Fibroblast of skin of left biceps (primary cell): ENCODE measurements at places on chromosomes 16 and 17.
A peak's percentile ranks its signal among the peaks of the same experiment; 100 is the strongest.

- DNase-seq = no peak
Observed at GRCh38 chr16:56530872-56531271, 11.0 kb upstream of the BBS2 start.

GRCh38 chr17:42773290-42774035, at the start of gene VPS25:
Gene VPS25 (plus strand): TSS chr17:42773449. CDS start chr17:42773476, 27 bp downstream.
- DNase-seq = peak; percentile 62

DNA sequence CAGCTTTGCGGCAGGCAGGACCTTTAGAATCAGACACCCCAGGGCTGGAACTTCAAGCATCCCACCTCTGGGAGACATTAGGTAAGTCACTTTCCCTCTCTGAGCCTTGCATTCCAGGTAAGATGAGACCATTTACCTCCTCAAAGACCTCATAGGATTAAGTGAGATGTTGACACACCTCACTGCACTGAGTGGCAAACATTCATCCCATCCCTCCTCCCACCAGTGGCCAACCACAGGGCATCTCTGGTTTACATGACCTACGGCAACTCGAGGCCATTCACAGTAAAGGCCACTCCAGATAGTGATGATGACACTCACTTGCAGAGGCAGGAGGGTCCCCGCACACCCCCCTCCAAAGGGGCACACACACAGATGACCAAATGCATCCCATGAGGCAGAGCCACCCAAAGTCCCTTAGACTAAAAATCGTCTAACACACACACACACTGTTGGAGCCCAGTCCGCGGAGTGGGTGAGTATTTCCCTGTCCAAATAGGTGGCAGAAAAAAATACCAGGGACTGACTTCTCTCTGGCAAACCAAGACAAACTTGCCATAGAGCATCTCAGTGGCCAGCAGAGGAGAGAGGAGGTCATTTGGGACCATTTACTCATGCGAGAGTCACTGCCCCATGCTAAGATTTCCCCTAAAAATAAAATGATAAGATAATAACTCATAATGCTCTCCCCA, 454.9 kb downstream of the SOX9 start:
- DNase-seq = no peak

- no peak for DNase-seq
Observed at GRCh38 chr16:53912155-53912554, 208.2 kb downstream of the FTO start.

DNA sequence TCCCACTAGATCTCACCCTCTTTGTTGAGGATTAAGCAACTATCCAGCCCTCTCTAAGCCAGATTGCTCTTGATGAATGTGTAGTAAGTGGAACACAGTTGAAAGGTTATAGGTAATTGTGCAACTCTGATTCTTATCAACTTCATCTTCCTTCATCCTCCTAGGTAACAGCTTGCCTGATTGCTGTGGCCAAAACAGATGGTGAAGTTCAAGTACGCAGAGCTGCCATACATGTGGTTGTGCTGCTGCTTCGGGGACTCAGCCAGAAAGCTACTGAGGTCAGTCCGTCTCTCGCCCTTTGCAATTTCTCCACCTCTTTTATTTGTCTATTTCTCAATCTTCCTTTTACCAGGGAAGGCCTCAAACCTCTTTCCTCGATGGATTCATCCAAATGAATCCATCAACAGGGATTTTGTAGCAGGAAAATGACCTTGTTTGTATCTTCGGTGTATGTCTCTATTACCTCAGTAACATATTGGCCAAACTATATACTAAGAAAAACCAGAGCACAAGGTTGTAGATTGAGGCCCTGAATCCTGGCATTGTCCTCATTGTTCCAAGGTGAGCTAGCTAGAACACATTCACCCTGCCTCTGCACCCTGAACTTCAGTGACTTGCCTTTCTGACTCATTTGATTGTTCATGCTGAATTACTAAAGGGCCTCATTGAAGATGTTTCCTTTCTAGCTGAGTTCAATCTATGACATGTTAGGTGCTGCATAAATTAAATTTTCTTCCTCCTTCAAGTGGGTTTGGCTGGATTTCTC, 65.1 kb upstream of the HAS3 start:
- DNase-seq = no peak

- no peak for DNase-seq
Observed at GRCh38 chr17:58375811-58376210, 23.8 kb upstream of the SUPT4H1 start.
